SJSA1 (cell line): ENCODE measurements at places on chromosomes 11 and 22. TPM values are rescaled to one million over a fixed set of nuclear protein-coding genes. Genes with fewer than 3 reads are reported as not detected.

Gene TYR
- not detected in 2 replicates for total RNA-seq

Gene YAP1
- total RNA-seq: 30.0 and 38.1 TPM in 2 replicates

Gene SPCS2
- 16.3 and 22.0 TPM in 2 replicates for total RNA-seq

Gene FAM180B
- not detected in 2 replicates for total RNA-seq

Gene CCDC116
- 0.13 TPM in 1 of 2 replicates, not detected in the other for total RNA-seq

Gene MORC2
- total RNA-seq: 14.6 and 22.1 TPM in 2 replicates

Gene C11orf87
- total RNA-seq: 0.78 TPM in 1 of 2 replicates, not detected in the other

Gene NXPE1
- not detected in 2 replicates for total RNA-seq

Gene OR2AG2
- total RNA-seq: not detected in 2 replicates

Gene CCDC89
- 0.26 TPM in 1 of 2 replicates, not detected in the other for total RNA-seq

Gene PATE1
- not detected in 2 replicates for total RNA-seq

Gene NUDT8
- 7.4 and 14.0 TPM in 2 replicates for total RNA-seq

Gene TRPM5
- total RNA-seq: not detected in 2 replicates

Gene PHLDA2
- total RNA-seq: 28.0 and 34.6 TPM in 2 replicates
